Suprapubic skin (tissue), 4 donors: ENCODE measurements at places on chromosomes 7 and 10.

- no peak for DNase-seq
These were observed 273.1 kb downstream of the AUTS2 start for GRCh38 chr7:69871213-69871885.

GRCh38 chr10:103458720-103459119 lies at the start of gene CALHM1:
Gene CALHM1, minus strand, starts transcription at chr10:103458900. Its CDS starts 149 bp downstream, at chr10:103458751.
- DNase-seq, result no peak

DNA sequence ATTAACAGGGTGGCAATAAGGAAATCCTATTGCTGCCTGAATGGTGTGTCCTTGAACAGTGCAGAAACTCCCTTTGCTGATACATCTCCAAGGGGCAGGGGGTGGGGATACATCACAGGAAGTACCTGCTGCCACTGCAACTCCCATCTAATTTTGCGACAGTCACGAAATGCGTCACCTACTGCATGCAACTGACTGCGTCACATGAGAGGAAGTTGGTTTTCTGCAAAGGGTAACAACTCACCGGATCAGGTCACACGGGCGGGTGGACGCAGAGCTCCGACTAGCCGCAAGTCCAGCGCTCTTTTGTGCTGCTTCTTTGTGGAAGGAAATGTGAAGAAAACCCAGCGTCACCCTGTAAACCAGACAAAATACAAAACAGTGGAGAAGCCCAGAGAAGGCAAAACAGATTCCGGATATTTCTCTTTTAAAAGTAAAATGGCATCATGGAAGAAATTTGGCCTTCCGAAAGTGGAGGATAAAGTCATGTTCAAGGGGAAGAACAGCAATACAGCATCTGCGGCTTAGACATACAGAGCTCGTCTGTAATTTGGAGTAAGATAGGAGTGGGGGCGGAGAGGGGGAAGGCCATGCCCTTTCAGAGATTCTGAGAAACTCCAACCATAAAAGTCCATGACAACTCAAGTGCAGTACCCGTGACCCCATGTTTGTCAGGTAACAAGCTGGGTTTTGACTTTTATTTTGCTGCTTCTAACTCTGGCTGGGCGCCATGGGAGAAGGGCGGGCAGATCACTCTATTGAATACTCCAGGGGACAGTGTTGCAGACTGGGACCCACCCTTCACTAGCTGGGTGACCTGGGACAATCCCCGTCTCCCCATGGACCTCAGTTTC lies 32.3 kb upstream of the PLEKHS1 start:
- no peak for DNase-seq

DNA sequence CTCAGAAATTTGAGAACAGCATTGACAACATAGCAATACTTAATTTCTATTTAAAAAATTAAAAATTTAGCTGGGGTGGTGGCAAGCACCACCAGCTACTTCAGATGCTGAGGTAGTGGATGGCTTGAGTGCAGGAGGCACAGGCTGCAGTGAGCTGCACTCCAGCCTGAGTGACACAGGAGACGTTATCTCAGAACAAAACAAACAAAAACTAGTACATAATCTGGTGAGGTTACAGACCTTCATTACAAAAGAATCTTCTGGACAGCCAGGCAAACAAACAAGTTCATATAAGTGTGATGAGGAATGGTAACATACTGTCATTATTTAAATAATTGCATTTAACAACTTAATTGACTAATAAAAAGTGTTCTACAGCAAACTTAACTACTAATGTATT lies 77.0 kb upstream of the OIT3 start:
- DNase-seq, result no peak

GRCh38 chr7:144720149-144720548 lies 115.7 kb downstream of the TPK1 start:
- no peak for DNase-seq

GRCh38 chr10:28113202-28113601 lies 114.3 kb upstream of the ODAD2 start:
- no peak for DNase-seq

DNA sequence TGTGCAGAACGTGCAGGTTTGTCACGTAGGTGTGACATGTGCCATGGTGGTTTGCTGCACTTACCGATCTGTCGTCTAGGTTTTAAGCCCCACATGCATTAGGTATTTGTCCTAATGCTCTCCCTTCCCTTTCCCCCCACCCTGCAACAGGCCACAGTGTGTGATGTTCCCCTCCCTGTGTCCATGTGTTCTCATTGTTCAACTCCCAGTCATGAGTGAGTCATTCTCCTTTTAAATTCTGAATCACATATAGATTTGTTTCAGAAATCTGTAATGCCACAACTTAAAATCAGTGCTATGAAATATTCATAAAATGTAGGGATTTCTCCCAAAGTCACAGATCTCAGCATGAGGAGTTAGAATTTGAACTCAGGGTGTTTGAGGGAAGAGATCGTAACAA lies 552.5 kb upstream of the MBL2 start:
- DNase-seq, result no peak

GRCh38 chr10:102004376-102004775 lies 51.6 kb downstream of the ARMH3 start:
- no peak for DNase-seq

- DNase-seq, result no peak
These were observed 87.2 kb upstream of the PFKP start for GRCh38 chr10:2980116-2980515.

GRCh38 chr10:104521901-104522694 lies 119.0 kb upstream of the SORCS3 start:
- DNase-seq, result peak; percentile 35

GRCh38 chr10:77264107-77264506 lies 373.5 kb downstream of the KCNMA1 start:
- DNase-seq, result no peak

DNA sequence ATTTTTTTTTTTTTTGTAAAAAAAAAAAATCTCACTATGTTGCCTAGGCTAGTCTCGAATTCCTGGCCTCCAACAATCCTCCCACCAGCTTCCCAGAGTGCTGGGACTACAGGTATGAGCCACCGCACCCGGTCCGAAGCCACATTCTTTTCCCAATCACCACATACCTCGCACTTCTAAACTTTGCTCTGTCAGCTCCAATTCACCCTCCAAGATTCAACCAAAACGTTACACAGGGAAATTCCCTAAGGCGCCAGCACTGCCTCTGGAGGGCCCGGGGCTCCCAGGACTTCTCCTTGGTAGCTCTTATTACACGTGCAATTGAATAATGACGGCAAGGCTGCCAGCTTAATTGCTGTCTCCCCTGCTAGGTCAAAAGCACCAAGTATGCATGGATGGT lies 10.3 kb upstream of the DNAAF5 start:
- no peak for DNase-seq

- no peak for DNase-seq
These were observed 655.0 kb downstream of the SDK1 start for GRCh38 chr7:3955751-3956696.
